Mucosa of gallbladder (tissue), 1 donor: ENCODE measurements at places on chromosomes 13 and 19.

- DNase-seq = no peak
These were observed 30.6 kb downstream of the RAP2A start for GRCh38 chr13:97464561-97464960.

GRCh38 chr13:108594153-108594552, 35.3 kb upstream of the MYO16 start:
- DNase-seq = no peak

DNA sequence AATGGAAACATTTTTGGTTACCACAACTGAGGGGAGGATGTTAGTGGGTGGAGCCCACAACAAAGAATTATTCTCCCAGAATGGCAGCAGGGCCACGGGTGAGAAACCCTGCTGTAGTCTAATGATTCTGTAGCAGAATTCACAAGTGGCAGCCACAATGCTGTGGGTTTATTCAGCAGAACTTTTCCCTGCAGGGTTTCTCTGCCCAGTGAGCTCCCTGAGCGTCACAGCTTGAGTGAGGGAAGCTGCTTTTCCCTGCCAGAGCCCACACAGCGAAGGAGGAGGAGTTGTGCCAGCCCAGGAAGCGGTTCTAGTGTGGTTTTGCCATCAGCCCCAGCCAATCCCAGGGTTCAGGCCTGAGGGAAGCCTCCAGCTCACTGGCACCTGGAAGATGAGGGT, 4.4 kb downstream of the ATP12A start:
- DNase-seq = no peak

GRCh38 chr13:65857942-65858565, 1372.1 kb downstream of the PCDH9 start:
- no peak for DNase-seq

DNA sequence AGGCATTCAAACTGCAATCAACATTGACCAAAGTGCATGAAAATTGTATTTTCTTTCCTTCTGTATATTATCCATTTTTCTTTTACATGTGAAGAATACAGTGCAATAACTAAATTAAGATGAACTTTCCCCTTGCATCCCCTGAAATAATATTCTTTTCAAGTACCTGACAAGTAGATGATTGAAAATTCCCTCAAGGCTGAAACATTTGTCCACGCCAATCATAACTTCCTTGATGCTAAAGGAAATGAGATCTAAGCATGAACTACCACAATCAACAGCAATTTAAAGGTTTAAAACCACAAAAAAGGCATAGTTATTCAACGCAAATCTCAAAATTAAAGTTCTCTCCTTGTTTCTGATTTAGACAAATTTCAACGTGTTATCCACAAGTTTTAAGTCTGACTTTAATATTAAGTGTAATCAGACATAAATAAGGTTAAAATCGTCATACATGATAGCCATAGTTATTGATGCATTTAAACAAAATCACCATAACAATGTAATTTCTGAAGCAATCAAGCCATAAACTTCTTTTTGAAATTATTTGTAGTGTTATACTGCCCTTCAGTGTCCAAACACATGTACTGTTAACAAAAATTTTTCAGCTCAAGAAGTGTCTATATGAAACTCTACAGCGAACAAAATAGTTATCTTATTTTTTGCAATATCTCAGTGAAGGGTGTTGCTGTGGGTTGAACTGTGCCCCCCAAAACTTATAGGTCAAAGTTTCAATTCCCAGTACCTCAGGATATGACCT, 169.5 kb downstream of the DCLK1 start:
- DNase-seq = no peak

DNA sequence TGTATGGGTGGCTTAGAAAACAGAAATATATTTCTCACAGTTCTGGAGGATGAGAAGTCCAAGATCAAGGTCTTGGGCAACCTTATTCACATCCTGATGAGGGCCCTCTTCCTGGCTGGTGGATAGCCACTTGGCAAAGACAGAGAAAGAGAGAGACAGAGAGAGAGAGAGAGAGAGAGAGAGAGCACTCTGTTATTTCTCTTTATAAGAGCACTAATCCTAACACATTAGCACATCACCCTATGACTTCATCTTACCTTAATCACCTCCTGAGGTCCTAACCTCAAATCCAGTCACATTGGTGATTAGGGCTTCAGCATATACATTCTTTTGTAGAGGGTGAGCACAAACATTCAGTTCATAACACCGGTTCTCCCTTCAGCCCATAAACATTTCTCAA, 430.3 kb downstream of the EFNB2 start:
- DNase-seq = no peak

- no peak for DNase-seq
These were observed 176.2 kb upstream of the UFM1 start for GRCh38 chr13:38173403-38173802.

DNA sequence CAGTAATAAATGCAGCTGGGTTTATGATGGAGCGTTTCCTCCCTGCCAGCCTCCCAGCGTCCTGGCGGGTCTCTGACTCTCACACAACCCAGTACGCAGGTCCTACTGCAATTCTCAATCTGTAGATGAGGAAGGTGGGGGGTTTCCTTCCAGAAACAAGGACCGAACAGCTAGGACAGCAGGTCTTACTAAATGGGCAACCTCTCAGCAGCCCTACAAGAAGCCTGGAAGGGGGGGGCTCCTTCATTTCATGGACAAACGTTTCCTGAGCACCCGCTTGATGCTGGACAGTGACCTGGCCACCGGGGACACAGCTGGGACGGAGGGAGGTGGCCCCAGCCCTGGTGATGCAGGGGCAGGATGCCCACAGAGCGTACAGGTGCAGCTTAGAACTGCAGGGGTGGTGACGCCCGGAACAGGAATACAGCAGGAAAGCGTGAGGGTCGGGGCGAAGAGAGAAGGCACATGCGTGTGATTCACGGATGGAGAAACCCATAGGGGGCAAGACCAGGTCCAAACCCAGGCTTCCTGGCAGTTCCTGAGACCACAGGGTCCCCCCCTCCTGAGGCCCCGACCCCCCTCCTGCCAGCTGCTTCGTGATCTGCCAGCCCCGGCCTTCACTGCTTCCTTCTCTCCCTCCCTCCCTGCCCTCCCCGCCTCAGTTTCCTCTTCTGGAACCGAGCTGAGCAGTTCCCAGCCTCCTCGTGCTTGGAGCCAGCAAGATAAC, 732 bp upstream of the C2CD4C start:
- DNase-seq = no peak

- no peak for DNase-seq
These were observed at the start of gene HTR2A for GRCh38 chr13:46896341-46897137. Gene HTR2A (minus strand): TSS chr13:46897053. CDS start chr13:46895906, 1,147 bp downstream.

DNA sequence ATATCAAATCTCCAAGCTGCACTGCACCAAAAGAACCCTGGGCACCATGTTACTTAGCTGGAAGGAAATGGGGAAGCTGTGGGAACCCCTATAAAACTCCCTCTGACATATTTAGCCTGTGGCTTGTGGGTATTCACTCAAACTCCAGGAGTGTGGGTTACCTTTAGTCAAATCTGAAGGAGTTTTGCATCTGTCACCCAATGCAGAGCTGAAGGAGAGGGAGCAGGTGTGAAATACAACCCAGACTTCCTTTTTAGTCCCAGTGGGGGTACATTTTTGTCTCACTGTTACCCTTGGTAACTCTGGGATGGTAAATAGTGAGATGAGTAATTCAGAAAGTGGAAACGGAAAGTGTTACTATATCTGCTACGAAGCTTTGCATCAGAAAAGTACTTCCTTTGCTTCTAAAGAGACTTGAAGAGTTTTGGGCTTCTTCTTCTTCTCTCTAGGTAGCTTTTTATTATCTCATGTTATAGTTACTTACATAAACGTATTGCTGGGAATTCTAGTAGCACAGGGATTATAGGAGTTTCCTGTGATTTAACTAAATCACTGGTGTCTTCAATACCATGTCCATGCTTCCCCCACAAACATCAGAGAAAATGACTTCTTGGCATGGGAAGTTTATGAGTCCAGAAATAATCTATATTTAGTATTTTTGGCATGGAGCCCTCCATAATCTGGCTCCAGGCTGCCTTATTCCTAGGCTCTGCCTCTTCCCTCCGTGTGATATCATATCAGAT, 105.9 kb downstream of the AKAP11 start:
- no peak for DNase-seq

DNA sequence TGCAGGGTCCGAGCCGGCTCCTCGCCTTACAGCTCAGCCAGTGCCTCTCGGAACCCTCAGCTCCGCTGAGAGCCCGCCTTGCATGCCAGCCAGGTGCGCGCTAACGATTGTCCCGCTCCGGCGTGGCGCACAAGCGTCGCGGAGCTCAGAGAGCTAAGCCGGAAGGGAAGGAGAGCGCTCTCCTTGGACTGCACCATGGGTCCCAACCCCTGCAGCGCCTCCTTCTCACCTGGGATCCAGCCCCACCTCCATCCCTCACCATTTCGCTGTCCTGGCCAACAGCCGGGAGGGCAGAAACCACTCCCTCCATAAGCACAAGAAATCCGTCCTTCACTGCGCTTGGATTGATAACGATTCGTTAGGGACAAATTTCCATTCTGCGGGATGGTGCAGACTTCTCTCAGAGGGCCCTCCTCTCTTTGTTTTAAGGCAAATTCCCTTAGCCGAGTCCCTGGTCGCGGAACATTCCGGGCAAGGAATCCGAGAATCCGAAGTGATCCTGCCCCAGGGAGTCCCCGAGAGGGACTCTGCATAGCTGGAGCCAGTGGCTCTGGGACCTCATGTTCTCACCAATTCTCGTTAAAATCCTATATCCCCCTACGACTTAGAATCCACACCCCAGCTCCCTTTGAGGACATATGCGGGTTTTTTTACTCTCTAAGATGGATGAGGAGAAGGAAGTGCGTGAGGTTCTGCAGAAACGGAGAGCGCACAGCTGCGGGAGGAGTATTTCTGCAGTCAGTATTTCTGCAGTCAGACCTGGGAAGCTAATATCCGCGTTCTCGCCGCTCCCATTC, 2.8 kb downstream of the GSX1 start:
- DNase-seq = no peak

DNA sequence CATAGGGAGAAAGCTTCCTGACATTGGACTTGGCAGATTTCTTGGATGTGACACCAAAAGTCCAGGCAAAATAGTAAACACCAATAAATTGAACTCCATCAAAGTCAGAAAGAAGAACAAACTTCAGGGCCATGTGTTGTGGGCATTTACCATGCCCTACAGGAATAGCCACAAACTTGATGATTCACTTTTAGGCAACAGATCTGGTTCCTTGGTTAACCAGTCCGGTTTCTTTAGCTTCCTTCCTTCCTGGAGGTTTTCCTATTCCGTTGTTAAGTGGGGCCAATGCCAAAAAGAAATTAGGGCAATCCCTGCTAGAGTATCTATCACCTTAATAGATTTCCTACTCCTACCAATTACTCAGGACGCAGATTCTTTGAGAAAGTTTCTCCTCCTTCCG, 25.2 kb downstream of the IGFL1 start:
- no peak for DNase-seq
